ENCODE measurements at places on chromosomes 16 and 17.
A peak's percentile ranks its signal among the peaks of the same experiment; 100 is the strongest.

GRCh38 chr17:79760197-79760906 lies 17.6 kb upstream of the CBX2 start:
- DNase-seq: no peak

DNA sequence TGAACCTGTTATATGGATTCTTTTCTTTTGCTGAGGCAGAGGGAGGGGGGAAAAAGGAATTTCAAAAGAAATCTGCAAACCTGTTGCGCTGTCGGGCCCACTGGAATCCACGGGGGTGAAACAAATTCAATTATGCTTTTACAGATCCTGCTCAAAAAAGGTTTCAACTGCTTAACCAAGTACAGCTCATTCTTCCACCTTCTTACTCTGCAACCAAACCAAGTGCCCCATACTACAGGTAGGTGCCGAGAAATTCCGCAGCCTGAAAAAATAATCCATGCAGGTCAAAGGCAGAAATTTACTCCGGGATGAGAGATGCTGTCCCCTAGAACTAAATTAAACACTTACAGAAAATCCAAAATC lies 416 bp downstream of the RNF43 start:
- DNase-seq: no peak

DNA sequence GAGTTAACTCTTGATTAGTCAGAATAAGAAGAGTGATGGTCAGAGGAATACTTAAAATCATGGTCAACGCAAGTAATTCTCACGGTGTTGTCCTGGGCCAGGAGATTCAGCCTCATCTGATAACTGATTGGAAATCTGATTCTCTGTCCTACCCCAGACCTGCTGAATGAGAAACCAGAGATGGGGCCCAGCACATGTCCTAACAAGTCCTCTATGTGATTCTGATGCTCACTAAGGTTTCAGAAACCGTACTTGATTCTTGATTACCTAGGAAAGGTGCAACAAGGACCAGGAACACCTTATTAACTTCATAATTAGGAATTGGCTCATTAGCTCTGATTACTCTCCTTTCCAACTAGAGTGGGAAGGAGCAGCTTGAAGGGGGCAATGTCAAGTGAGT lies 44.5 kb downstream of the ANKFY1 start:
- DNase-seq: no peak

GRCh38 chr17:9702914-9703780 lies 57.8 kb downstream of the USP43 start:
- DNase-seq: no peak

- DNase-seq: no peak
These were observed 20.9 kb downstream of the MRC2 start for GRCh38 chr17:62648251-62648955.

- no peak for DNase-seq
These were observed 21.5 kb downstream of the PHF12 start for GRCh38 chr17:28929787-28930186.

DNA sequence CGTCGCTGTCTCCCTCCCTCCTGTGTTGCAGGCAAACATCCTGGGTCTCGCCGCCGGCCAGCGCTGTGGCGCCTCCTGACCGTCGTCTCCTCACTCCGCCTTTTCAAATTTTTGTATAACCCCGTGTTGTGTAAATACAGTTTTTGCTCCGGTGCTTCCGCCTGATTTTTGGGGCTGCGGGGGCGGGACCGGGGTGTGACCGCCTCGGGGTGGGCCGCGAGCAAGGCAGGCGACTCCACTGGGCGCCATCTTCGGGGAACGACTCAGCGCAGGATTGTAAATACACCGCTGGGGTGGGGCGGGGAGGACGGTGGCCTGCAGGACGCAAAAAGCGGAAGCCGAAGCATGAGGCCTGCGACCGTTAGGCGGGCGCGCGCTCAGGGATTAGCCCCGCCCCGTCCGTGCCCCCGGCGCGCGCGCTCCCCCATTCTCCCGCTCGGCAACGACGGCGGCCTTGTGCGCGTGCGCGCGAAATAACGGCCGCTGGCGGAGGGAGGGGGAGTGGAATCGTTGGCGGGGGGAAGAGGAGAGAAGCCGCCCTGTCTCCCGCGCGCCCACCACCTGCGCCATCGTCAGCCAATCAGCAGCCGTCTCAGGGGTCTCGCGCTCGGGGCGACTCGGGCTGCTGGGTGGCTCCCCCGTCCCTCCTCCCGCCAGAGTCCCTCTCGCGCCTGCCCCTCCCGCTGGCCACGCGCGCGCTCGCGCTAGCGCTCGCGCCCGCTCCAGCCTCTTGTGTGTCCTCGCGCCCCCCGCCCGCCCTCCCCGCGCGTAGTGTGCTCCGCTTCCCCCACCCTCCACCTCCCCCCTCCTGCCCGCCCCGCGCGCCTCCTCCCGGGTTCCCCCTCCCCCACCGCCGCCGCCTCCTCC lies 864 bp upstream of the MAZ start:
- peak; percentile 99 for DNase-seq

DNA sequence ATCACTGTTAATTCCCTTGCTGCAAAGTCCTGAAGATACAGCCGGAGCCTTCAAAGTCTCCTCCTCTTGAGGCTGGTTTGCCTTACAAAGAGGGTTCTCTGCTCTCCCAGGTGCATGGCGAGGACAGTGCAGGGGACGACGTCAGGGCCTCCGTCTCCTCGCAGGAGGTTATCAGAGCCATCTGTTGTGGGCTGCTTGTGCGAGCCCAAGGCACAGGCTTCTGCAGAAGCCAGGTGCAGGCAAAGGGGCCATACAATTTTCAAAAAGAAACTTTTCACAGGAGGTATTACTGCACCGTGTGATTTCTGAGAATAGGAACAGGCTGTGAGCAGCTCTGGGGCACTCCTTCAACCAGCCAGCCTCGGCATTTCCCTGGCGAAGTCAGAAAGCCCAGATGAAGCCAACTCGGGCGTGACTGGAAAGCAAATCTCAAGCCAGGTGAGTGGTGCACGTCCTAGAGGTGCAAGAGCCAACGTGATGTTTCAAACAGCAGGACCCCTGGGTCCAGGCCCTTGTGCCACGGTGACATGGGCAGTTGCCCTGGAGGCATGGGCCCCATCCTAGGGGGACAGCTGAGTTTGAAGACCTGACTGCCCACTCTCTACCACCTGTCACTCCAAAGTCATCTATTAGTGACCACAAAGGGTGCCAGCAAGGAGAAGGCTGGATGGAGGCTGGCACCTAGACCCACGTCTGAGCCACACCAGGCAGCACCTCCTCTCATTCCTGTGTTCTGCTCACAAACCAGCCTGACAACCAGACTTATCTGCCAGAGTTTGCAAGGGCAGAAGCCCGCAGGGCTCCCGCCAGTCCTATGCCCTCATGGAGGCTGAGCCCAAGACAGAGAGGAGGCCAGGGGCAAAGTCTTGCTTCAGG lies 68.6 kb downstream of the SMPD3 start:
- no peak for DNase-seq

GRCh38 chr17:62794666-62794971 lies 13.5 kb downstream of the MARCHF10 start:
- DNase-seq: no peak

GRCh38 chr17:63483038-63483437 lies 6.2 kb downstream of the ACE start:
- DNase-seq: no peak

DNA sequence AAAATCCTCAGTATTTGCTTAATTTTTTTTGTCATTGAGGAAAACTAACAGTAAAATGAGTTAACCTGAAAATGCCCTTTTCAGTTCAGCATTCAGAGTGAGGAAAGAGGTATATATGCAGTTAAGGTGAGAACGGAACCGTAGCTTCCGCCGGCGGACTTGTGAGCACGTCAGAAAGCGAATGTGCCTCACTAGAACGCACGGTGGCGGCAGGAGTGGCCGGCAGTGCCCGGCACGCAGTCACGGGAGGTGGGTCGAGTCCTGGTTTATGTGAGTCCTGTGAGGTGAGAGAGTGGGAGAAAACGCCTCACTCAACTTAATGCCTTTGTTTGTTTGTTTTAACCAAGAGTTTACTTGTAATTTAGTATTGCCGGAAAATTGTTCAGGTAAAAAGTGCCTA lies 6.1 kb downstream of the SEC14L1 start:
- peak; percentile 41 for DNase-seq

GRCh38 chr17:56159826-56160380 lies 6.6 kb downstream of the ANKFN1 start:
- no peak for DNase-seq

GRCh38 chr17:78679495-78680395 lies 102.3 kb downstream of the CYTH1 start:
- DNase-seq: no peak

Measured in B cell (primary cell).